ENCODE measurements at places on chromosomes 12 and 14.

DNA sequence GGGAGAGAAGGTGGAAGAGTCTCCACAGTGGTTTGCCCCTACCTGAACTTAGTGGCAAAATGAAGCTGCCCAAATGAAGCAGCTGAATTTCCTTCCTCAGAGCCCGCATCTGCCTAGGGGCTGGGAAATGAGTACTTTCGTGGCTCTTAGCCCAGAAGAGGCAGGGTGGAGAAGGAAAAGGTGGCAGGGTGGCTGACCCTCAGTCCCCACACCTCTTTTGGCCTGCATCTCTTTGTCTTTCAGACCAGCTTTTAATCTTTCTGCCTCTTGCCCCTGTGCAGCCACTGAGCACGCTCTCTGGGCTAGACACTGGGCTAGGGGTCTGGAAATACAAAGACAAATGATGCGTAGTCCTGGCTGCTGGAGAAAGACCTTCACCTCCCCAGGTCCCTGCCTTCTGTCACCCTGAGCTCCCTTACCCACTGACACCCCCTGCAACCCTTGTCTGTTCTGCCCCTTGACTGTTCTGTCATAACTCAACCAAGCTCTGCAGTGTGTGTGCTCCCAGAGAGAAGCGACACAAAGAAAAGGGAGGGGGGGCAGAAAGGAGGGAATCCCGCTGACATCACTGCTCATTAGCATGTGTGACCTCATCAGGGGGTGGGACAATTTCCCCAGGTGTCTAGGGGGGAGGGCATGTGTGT lies 371 bp upstream of the REM2 start:
- no peak overlapping the region for H3K4me3 ChIP-seq
- no peak overlapping the region for H3K27ac ChIP-seq
- H3K27me3 ChIP-seq, result no peaks in the 10 kb centered on the region
- peaks cover 10% of the 10 kb centered on the region for H3K4me1 ChIP-seq

GRCh38 chr14:101001311-101002069 lies 98.0 kb upstream of the RTL1 start:
- no peaks in the 10 kb centered on the region for H3K36me3 ChIP-seq
- no peaks in the 10 kb centered on the region for H3K27me3 ChIP-seq
- no peaks in the 10 kb centered on the region for H3K4me1 ChIP-seq
- DNase-seq, result no peak
- no peak overlapping the region for H3K27ac ChIP-seq

GRCh38 chr14:91964724-91965123 lies 17.2 kb upstream of the FBLN5 start:
- H3K4me1 ChIP-seq, result no peaks in the 10 kb centered on the region
- no peak overlapping the region for H3K27ac ChIP-seq
- no peak for DNase-seq
- peaks cover 4% of the 10 kb centered on the region for H3K36me3 ChIP-seq
- no peaks in the 10 kb centered on the region for H3K27me3 ChIP-seq

- no peak for DNase-seq
- no peak overlapping the region for H3K4me3 ChIP-seq
- no peaks in the 10 kb centered on the region for H3K4me1 ChIP-seq
- no peak overlapping the region for H3K27ac ChIP-seq
These were observed 96.8 kb upstream of the USP15 start for GRCh38 chr12:62163368-62163767.

GRCh38 chr14:49893309-49894213 lies 679 bp downstream of the ARF6 start:
- H3K27ac ChIP-seq, result peak overlapping the region; percentile 100
- peaks cover 6% of the 10 kb centered on the region for H3K36me3 ChIP-seq
- H3K27me3 ChIP-seq, result no peaks in the 10 kb centered on the region
- no peak for DNase-seq
- H3K4me3 ChIP-seq, result peak overlapping the region; percentile 99

DNA sequence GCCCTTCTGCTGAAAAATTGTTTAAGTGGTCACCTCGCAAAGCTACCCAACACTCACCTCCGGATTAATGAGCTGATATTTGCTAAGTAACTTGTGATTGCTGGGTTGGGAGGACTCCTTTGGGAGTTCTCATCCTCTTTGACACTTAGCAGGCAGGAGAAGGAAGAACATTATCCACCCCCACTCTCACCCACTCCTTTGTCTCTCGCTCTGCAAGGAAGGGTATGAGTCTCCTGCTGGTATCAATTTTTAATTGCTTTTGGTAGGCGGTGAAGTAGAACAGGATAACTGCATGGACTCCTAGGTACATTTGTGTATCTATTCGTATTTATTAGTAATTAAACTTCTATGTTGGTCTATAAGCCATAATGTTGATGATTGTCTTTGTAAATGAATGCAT lies 6.9 kb upstream of the ABHD12B start:
- H3K27ac ChIP-seq, result no peak overlapping the region
- no peak overlapping the region for H3K4me3 ChIP-seq

DNA sequence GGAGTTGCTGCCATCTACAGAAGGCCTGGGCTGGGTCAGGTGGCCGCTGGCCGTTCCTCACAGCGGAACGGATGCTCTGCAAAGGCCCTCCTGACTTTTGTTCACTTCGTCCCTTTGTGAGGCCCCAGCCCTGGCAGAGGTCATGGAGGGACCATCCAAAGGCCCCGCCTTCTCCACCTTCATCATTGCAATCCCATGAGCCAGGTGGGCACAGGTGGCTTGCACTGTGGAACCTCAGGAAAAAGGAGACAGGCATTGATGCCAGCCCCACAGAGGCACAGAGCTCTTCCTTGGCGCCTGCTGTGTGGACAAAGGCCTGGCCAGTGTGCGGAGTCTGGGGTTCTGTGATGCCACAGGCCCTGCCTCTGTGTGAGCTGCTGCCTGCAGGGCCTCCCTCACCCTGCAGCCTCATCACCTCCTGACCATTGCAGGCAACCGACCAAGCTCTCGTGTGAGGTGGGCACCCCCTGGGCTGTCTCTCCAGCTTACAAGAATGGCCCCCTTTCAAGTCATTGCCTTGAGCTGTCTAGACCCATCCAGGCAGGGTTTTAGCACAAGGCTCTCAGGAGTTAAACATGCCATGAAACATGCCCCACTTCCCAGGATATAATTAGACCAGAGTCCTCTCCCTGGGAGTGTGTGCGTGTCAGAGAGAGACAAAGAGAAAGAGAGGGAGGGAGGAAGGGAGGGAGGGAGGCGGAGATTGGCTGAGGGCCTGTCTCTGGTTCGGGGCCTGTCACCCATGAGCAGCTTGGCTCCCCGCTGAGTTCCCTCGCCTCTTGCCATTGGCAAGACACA lies 19.3 kb downstream of the NFKBIA start:
- no peak overlapping the region for H3K4me3 ChIP-seq
- H3K27me3 ChIP-seq, result no peaks in the 10 kb centered on the region
- peak overlapping the region; percentile 91 for H3K27ac ChIP-seq
- no peak for DNase-seq
- H3K4me1 ChIP-seq, result peaks cover 26% of the 10 kb centered on the region
- no peaks in the 10 kb centered on the region for H3K36me3 ChIP-seq

GRCh38 chr14:100285021-100285912 lies 21.0 kb downstream of the SLC25A29 start:
- no peaks in the 10 kb centered on the region for H3K27me3 ChIP-seq
- peaks cover 17% of the 10 kb centered on the region for H3K4me1 ChIP-seq
- no peaks in the 10 kb centered on the region for H3K36me3 ChIP-seq
- no peak for DNase-seq
- H3K4me3 ChIP-seq, result peak overlapping the region; percentile 70

DNA sequence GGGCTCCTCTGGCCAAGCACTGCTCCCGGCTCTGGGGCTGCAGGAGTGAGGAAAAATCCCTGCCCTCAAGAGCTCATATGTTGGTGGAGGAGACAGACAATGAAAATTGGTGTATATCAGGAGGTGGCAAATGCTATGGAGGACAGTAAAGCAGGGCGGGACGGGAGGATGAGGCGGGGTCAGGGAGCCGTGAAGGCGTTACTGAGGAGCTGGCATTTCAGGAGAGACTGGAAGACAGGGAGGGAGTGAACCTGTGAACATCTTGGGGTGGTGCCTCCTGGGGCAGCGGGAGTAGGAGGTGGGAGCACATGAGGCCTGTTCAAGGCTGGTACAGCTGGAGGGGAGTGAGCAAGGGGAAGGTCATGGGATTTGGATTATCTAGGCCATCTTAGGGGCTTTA lies 26.6 kb downstream of the TSPAN9 start:
- no peaks in the 10 kb centered on the region for H3K36me3 ChIP-seq
- H3K27me3 ChIP-seq, result no peaks in the 10 kb centered on the region
- H3K4me1 ChIP-seq, result peaks cover 10% of the 10 kb centered on the region
- H3K27ac ChIP-seq, result no peak overlapping the region

DNA sequence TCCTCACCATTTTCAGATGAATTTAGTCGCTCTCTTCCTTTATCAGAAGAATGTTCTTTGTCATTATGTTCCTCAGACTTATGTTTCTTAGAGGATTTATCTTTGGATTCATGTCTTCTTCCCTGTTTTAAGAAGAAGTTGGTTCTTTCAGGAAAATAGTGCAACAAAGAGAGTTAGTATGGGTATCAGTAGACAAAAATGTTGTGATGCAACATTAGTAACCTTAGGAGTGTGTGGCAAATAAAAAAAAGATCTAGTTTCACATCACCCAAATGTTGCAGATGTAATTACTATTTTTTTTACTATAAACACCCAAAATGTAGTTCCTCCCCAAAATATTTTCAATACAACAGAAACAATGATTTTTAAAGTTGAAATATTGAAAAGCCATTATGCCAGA lies 7.8 kb downstream of the RSRC2 start:
- no peak for DNase-seq
- H3K4me3 ChIP-seq, result no peak overlapping the region
- peaks cover 10% of the 10 kb centered on the region for H3K4me1 ChIP-seq
- H3K27ac ChIP-seq, result no peak overlapping the region

DNA sequence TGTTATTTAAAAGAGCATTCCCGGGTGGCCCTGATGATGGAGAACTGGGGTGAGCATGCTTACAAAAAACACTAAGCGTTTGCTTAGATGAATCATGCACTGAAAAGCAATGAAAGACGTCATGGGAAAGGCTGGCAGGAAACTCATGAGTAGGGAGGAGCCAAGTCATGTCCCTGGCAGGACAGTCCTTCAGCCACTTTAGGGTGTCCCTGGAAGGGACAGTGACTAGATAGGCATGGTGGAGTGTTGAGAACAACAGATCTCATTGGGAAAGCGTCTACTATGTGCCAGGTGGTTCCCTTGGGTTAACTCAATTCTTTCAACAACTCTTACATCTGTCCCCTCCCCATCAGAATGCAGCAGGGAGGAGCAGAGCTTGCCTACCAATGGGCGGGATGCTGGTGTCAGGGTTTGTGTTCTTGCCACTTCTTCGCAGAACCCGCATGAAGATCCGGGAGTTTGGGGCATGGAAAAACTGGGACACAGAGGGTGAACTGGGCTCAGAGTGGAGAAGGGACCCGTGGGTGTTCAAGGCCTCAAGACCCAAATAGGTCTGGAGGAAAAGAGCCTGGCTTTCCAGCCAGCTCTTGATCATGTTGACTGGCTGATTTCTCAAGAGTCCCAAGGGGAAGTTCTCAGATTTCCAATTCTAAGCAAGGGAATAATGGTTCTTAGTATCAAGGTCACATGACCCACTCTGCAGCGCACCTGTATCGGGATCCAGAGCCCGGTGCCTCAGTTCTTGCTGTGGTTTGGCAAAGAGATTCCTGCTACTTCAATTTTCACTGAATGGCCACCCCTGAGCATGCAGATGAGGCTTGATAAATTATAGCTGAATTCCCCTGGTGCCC lies 653.9 kb upstream of the TBX3 start:
- H3K4me3 ChIP-seq, result no peak overlapping the region
- H3K4me1 ChIP-seq, result peaks cover 44% of the 10 kb centered on the region

GRCh38 chr12:71069311-71069710 lies 88.5 kb downstream of the TSPAN8 start:
- no peak overlapping the region for H3K4me3 ChIP-seq
- H3K36me3 ChIP-seq, result no peaks in the 10 kb centered on the region
- H3K27me3 ChIP-seq, result no peaks in the 10 kb centered on the region
